ENCODE measurements at places on chromosomes 12 and 14.

DNA sequence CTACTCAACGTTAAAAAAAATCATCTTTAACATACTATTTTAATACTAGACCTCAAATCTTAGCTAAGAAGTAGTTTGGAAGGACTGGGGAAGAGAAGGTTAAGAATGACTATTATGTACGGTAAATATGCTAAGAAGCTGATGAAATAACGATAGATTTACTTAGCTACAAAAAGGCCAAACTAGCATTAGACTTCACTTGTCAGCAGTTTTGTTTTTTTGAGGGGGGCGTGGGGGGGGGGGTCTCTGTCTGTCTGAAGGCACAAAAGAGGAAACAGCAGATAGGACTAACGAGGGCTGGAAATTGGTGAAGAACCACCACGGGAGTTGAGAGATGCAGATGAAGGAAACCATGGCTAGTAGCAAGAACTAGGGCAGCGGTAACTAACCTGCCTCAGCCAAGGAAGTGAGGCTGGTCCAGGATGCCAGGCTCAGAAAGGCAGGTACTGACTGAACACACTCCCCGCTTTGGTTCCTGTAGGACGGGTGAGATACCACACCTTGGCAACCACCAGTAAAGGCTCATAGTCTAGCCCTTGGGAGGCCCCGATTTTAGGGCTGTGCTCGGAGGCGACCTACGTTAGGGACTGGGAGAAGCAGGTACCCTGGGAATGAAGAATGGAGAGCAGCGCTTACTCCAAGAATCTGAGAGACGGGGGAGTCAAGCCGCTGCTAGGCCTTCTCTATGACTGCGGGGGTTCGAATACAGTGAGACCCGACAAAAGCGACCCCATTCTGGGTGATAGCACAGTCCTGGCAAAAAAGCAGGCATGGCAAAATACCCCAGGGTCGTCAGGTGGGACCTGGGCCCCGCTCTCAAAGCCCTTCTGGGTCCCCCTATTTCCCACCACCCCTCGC lies 675 bp downstream of the NEDD8 start:
- DNase-seq = peak; percentile 35

- no peak for DNase-seq
Measured at GRCh38 chr14:90118027-90118426, 56.2 kb downstream of the KCNK13 start.

DNA sequence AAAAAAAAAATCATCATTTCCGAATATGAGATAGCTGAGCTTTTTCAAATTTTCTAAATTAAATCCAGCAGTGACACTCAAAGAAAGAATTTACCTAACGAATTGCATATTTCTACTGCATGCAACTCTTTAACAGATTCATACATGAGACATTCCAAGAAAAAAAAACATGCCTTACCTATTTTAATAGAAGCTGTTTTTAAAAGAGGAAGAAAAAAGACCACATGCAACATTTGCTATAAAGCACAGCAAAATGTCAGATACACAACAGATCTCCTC lies 18.5 kb downstream of the CORO1C start:
- no peak for DNase-seq

DNA sequence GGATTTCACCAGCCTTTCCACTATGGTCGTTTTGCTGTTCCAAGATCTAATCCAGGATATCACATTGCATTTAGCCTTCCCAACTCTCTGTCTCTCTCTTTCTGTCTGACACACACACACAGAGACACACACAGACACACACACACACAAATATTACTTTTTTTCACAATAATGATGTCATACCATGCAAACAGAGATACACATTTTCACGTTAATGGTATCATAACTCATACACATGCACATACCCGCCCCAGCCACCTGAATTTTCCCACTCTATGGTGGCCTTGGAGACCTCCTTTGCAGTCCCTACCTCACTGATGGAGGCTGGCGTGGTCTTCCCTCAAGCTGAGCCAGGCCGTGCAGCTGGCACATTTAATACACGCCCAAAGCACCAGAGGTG lies 7.2 kb upstream of the MYL2 start:
- DNase-seq = no peak

- DNase-seq = peak; percentile 60
Measured at GRCh38 chr14:99636487-99636886, 8.4 kb upstream of the HHIPL1 start.

- no peak for DNase-seq
Measured at GRCh38 chr14:93525696-93526451, 95.1 kb downstream of the UNC79 start.

DNA sequence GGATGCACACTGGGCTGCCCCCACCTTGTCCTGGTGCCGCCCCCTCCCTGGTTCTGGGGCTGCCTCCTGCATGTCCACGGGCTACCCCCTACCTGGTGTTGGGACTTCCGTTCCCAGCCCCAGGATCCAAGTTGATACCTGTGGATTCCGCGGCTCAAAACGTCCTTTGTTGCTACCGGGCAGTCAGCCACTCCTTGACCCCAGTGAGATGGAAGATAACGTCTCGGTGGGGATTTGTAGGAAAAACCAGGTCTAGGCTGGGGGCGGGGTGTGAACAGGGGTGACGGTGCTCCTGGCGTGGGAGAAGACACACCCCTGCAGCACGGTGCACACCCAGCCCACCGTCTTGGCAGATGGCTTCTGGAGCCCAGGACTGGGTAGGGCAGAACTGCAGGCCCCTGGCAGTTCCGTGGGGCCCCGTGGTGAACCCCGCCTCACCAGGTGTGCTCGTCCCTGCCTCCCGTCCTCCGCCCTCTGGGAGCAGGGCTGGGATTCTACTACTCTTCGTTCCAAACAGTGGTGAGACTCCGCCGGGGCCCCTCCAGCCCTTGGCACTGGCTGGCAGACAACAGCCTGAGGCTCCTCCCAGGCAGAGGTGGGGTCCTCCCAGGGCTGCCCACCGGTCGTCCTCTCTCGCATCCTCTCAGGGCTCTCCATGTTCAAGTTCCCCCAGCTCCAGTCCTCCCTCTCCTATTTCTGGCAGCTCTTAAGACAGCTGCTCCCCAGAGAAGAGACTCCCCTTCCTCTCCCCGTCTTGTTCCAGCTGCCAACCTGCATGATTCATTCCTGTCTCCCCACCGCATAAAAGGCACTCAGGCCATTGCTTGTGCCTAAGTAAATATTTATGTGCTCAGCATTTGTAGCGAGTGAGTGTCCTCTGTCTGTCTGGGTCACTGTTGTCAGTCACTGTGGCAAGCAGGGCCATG lies 75.5 kb downstream of the FBXL14 start:
- no peak for DNase-seq

DNA sequence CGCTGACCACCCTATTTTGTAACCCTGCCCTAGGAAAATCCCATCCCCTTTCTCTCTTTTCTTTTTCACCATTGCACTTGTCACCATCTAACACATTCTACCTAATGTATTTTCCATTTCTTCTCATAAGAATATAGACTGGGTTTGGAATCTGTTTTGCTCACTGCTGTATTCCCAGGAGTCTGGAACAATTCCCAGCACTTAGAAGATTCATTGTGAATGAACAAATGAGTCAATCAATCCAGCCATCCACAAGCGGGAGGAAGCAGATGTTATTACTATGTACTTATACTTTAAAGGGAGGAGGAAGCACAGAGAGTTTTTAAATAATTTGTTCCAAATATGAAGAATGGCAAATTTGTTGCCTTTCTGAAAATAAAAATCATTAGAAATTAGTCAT lies 142.1 kb downstream of the KIF21A start:
- no peak for DNase-seq

- DNase-seq = no peak
Measured at GRCh38 chr14:67833403-67833802, 13.8 kb downstream of the RAD51B start.

DNA sequence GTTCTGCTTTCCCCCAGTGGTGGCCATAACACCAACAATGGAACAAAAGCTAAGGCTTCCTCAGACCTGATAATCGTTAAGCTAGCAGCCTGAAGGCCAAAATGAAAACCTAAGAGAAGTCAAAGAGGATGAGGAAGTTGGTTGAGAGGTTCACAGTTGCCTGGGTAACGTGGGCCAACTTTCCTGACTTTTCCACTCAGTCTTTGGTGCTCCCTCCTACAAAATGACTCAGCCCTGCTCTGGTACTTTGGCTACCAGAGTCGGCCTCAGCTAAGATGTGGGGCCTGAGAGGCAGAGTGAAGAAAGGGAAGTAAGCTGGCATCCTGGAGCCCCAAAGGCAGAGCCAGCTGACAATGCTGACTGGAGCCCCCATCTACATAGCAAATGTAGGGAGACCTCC lies 14.9 kb upstream of the FKBP11 start:
- DNase-seq = peak; percentile 82

GRCh38 chr12:49368240-49368600 lies 958 bp downstream of the SPATS2 start:
- DNase-seq = no peak

- DNase-seq = no peak
Measured at GRCh38 chr12:121476477-121476876, 76.6 kb downstream of the RNF34 start.

DNA sequence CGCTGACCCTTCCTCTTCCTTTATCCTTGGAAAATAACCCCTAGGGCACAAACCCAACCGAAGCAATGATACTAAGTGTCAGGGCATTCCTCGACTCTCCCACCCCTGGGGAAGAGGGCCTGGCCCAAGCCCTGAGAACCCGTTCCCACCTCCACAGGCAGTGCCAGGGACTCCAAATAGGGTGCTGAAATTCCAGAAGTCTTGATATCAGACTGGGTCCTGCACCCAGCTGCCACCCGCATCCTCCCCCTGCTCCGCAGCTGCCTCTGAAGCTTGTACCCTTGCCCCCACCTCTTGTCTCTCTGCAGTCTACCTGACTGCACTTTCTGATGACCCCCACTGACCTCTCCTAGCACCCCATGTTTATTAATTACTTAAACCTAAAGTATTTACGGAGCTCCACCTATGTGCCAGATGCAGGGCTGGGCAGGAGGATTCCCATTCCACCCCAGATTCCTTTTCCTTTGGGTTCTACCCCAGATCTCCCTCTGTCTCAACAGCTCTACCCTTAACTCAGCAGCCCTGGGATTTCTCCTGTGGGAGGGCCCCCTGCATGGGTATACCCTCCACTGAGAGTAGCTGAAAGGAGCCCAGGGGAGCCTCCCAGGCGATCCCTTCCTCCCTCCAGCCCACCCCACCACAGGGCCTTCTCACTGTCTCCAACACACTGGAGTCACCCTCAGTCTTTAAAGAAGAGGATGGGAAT lies 4.1 kb upstream of the KRT18 start:
- DNase-seq = no peak

DNA sequence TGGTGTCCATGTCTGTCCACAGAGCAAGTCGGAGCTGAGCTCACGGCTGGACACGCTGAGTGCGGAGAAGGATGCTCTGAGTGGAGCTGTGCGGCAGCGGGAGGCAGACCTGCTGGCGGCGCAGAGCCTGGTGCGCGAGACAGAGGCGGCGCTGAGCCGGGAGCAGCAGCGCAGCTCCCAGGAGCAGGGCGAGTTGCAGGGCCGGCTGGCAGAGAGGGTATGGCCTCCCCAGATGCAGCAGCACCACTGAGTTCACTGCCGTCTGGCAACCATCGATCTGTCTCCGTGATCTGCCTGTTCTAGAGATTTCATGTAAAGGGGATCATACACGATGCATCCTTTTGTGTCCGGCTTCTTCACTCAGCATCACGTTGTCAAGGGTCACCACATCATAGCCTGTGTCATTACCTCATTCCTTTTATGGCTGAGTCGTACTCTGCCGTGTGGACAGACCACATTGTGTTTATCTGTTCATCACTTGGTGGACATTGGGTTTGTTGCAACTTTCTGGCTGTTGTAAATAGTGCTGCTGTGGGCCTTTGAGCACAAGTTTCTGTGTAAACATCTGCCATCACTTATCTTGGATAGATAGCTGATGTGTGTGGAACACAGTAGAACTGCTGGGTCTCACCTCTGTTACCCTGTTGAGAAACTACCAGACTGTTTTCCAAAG lies 21.9 kb downstream of the HIP1R start:
- DNase-seq = no peak
